DMS53 (cell line): ENCODE measurements at places on chromosomes 7 and 10.

DNA sequence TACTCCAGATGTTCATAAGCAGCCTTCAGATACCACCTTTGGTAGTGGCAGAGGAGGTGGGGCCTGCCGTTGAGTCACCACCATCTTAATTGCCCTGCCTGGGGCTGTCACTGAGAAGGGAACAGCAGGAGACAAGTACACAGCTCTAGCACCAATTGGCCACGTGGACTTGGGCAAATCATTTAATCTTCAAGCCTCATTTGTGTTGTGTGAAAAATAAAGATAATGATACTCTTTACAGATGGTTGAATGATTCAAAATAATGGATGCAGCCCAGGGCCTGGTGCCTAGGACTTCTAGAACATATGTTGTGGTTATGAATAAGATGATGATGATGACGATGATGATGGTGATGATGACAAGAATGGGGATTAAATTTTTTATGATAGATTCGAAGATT, 111.9 kb upstream of the ADAM12 start:
- DNase-seq, result no peak

- DNase-seq, result peak; percentile 96
Observed at GRCh38 chr10:78973901-78974616, 94.7 kb upstream of the ZMIZ1 start.

DNA sequence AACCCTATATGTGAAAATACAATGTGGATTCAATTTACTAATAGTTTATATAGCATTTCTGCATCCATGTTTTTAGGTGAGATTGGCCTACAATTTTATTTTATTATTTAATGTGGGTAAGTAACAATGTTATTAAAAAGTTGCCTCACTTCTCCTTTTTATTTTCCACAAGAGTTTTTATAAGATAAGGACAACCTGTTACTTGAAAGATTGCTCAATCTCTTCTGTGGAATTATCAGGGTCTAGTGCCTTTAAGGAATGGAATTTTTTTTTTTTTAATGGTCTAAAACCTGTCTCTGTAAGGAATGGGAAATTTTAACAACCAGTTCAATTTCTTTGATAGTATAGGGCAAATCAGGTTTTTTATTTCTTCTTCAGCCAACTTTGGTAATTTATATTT, 53.9 kb upstream of the RAB18 start:
- no peak for DNase-seq

DNA sequence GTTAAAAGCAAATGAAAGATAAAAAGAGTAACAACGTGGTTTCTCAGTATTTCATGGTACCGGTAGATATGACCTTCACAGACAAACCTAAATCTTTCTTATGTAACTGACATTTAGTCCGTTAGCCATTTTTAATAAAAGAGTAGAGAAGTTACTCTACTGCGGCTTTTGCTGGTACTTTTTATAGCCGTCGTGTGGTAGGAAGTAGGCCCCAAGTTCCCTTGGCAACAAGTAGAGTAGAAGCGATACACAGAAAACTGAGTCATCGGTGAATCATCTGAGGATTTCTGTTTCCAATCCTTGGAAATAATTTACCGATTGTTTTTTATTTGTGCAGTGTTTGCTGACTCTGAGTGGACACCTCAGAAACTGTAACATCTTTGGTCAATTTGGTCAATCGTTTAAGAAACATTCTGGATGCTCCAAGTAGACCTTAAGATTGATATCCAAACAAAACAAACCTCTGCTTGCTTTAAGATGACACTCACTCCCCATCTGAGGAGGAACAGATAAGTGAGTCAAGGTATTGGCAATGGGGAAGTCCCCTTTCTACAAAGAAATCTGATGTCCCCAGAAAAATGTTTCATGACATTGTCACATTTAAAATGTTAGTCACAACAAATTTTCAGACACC, 63.9 kb upstream of the AHR start:
- DNase-seq, result peak; percentile 95

- DNase-seq, result no peak
Observed at GRCh38 chr7:117656806-117657205, 177.0 kb downstream of the CFTR start.

- no peak for DNase-seq
Observed at GRCh38 chr7:7405461-7405860, 130.2 kb downstream of the COL28A1 start.

DNA sequence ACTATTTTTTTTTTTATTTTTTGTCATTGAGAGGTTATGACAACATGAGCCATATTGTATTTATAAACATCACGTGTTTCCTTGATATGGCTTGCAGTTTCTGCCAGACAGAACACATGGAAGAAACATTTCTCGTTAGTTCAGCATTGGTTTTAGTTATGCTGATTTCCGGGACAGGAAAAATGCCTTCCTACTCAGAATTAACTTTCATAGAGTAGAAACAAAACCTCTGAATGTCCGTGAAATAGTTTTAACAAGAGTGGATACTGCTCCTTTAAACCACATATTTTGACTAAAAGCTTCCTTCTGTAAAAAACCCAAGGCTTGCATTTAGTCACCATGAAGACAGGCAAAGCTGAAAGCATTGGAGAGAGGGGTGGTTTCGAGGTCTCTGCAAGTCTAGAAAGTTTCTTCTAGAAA, 240.4 kb downstream of the KIAA1217 start:
- peak; percentile 82 for DNase-seq

- DNase-seq, result no peak
Observed at GRCh38 chr10:46218921-46219320, 67.9 kb upstream of the ANTXRL start.

DNA sequence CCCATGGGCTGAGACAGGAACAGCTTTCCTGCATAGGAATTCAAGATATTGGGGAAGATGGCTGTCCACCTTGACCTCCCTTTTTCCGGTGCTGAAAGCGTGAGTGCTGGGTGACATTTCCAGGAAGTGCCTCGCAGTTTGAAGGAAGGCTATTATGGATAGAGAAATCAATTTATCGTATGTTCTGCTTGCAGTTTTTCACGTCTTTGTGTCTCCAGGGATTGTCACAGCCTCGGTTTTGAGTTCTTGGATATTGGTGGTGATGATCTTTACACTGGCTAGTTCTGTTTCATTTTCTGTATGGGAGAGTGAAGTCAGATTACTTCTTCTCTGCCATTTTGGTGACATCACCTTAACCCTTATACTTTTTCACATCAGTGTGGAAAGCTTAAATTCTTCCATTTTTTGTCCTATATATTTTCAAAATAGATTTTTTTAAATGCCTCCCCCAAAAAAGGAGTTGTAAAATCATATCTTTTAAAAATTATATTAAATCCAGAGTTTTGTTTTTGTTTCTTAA, 102.5 kb upstream of the APBB1IP start:
- no peak for DNase-seq

DNA sequence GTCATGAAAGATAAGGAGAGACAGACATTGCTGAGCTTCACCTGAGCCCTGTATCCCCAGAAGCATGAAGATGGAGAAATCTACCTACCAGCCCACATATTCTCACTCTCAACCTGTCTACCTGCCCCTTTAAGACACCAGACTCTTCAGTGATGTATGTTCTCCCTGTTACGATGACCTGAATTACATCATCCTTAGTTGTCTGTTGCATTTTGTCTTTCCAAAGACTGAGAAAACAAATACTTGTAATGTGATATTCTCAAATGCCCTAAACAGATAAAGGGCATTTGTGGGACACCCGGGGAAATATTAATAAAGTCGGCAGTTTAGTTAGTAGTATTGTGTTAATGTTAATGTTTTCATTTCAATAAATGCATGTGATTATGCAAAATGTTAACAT, 305.8 kb upstream of the IGFBP3 start:
- peak; percentile 48 for DNase-seq

DNA sequence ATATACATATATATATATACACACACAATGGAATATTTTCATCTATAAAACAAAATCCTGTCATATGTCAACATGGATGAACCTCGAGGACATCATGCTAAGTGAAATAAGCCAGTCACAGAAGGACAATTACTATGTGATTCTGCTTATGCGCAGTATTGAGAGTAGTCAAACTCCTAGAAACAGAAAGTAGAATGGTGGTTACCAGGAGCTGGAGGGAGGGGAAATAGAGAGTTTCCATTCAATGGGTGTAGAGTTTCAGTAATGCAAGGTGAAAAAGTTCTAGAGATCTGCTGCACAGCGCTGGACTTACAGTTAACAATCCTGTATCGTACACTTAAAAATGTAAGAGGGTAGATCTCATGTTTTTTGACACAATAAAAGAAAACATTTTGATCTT, 181.9 kb downstream of the CDCA7L start:
- no peak for DNase-seq

GRCh38 chr10:113992471-113993011, 51.1 kb upstream of the ADRB1 start:
- no peak for DNase-seq

- no peak for DNase-seq
Observed at GRCh38 chr7:50646069-50646468, 80.9 kb upstream of the DDC start.

GRCh38 chr10:48821692-48822091, 117.9 kb downstream of the LRRC18 start:
- no peak for DNase-seq

DNA sequence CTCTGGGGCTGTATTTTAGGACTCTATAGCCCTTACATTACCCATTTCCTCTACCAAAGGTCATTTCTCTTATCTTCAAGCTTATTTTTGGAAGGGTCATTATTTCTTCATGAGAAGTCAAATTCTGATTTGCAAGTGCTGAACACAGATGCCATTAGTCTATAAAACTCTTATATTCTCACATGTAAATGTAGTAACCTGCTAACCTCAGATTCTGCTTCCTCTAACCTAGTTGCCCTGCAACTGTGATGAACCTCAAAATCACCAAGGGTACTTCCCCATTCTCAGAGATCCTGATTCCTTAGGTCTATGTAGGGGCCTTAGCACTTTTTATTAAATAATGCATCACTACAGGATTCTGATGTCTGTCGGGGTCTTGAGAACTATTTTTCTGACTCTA, 6.3 kb downstream of the FAS start:
- DNase-seq, result no peak

DNA sequence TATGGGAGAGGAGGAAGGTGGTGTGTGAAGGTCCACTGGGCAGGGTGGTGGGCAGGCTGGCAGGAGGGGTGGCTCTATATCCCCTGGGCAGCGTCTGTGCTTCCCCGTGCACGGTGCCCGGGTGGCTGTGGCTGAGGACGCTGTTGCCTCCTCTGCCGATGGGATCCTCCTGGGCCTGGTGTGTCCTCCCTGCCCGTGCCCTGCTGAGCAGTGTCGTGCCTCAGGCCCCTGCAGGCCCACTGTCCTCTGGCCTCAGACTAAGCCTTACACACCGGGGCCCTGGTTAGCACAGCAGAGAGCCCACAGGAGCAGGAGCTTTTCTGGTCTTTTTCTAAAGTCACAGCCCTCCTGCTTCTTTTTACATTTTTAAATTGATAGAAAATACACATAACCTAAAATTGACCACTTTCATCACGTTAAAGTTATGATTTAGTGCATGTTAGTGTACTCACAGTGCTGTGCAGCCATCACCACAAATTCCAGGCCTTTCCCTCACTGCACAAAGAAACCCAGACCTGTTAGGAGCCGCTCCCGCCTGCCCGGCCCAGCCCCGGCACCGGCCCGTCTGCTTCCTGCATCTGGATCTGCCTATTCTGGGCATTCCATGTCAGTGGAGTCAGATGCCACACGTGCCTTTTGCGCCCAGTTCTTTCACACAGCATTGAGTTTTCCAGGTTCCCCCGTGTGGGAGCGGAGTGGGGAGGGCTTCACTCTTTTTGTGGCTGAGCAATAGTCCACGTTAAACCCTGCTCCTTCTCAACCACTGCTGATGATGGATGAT, 19.4 kb downstream of the PFKFB3 start:
- no peak for DNase-seq

- no peak for DNase-seq
Observed at GRCh38 chr10:118324140-118324539, 18.0 kb downstream of the FAM204A start.

- DNase-seq, result no peak
Observed at GRCh38 chr10:118981946-118982345, 47.6 kb upstream of the NANOS1 start.

DNA sequence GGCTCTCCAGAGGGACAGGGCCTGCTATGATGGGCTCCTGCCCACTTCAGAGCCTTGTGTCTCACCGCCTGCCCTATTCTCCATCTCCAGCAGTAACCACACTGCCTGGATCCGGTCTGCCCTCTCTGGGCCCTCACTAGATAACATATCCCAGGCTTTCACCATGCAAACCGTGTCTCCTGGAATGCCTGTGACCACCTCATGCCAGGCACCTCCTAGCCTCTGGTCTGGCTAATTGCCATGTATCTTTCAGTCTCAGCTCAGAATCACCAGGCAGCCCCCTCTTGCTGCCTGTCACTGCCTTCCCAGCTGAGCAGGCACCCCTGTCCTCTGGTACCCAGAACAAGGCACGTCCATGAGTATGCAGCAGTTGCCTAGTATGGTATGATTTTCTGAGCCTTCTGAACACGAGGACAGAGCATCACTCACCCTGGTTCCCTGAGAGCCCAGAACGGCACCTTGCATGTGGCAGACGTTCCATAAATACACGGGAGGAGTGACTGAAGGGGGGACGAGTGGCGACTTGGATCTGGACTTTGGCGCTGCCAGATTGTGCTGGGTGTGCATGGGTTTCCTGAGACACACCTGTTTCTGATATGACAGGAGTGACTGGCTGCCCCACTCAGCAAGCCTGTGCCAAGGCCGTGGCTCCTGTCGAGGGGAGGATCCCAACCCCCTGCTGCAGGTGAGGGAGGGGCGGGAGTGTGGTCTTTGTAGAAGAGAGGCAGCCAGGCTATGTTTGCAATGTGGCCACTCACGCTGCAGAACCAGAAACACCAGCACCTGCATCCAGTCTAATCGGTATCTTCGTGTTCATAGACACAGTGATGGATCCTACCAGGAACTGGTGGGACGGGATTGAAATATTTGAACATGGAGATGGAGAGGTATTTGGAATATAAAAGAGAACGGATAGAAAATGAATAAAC, 95.2 kb downstream of the VOPP1 start:
- no peak for DNase-seq

- no peak for DNase-seq
Observed at GRCh38 chr7:69657331-69657730, 59.1 kb downstream of the AUTS2 start.

DNA sequence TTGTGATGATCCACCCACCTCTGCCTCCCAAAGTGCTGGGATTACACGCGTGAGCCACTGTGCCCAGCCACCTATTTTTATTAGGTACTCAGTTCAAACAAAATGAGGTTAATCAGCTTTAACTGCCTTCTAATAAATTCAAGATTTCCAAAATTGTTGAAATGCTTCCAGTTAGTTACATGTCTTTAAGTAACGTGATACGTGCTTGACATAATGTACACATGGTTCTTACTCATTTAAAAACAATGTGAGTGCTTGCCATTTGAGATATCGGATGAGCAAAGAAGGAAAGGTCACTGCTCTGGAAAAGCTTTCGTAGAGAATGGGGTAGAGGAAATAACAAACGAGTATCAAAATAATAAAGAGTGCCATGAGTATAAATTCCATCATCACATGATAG, 83.6 kb downstream of the KMT2E start:
- DNase-seq, result peak; percentile 68
